Stimulated activated CD8-positive, alpha-beta memory T cell treated with anti-CD3 and anti-CD28 coated beads, Interleukin-15, amount 100 ng/mL, for 4 hours (primary cell): ENCODE measurements at places on chromosomes 3 and 15.
A peak's percentile ranks its signal among the peaks of the same experiment; 100 is the strongest.

GRCh38 chr3:134544316-134544715 is 58.5 kb downstream of the CEP63 start:
- no peak for DNase-seq

DNA sequence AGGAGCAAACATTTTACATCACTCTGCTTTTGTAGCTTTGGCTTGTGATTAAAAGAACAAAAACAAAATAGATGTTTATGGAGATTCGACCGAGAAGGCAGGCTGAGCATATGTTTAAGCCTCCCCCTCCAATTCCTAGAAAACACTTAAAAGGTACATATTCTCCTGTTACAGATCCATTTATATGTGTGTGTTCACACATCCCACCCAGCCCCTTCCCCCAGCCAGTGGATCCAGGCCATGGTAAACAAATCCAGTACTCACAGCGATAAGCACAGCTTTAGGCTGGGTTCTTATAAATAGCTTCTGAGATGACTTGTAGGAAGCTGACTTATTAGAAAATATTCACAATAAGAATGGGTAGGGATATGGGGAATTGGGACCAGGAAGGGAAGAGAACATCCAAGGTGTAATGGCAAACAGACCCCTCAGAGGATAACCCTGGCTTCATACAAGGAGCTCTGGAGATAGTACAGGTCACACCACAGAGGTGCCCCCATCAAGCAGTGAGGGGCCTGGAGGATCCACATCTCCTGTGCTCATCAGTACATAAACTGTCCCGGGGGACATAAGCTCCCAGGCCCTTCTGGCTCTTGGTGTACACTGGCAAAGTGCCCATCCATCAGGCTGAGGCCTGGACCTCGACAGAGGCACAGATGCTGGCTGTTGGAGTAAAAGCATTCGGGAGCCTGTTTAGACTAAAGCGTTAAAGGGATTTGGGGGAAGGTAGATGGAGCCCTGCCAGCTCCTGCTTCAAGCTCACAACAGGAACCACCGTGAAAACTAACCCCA is 70.0 kb upstream of the UBE2E1 start:
- DNase-seq, result no peak

DNA sequence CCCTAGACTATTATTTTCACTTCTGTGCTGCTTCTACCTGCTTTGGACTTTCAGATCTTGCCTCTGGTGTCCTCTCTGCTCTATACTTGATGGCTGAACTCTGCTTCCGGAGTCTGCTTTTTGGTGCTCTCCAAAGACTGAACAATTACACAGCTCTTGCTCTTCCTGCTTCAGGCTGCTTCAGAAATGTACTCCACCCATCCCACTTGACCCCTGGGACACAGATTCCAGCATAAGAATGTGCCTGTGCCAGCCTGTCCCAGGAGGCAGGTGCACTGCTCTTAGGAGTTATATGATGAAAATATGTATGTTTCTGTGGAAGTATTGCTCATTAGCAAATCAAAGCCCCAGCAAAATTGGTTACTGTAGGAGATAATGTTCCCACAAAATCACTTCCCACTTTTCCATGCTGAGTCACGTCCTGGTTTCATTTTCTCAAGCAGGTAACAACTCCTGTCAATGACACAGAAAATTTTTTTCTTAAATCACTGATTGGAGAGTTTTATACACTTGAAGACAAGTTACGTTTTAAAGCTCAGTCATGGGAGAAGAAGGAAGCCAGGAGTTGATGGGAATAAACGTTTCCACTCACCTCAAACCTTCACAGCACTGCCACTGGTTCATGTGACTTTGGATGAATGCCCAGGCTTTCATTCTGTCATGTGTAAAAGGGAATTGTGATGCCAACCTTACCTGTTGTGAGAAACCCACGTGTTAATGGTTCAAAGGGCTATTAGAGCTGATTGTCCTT is 239.4 kb upstream of the ZPLD1 start:
- no peak for DNase-seq

DNA sequence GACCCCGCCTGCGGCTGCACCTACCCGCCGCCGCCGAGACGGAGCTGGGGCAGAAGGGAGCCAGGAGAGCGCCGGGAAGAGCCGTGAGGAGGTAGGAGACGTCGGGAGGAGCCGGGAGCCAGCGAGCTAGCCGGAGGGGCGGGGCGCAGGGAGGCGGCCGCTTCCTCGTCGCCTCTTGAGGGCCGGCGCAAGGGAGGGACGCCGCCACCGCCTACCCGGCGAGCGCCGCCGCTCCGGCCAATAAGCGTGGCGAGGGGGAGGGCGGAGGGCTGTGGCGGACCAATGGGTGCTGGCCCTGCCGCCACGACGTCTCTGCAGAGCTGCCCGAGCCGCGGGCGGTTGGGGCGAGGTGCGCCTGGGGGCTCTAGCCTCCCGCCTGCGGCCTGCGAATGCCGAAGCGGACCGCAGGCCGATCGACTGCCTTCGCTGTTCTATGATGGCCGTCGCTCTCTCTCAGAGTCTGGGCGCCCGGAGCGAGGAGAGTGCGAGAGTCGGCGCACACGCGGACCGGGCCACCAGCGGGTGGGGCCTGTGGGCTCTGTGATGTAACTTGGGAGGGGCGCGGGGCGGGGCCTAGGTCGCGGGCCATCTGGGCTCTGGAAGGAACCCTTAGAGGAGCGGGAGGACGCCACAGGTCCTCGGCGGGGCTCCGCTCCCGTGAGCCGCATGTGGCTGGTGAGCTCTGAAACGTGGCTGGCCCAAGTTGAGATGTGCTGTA is 72.7 kb upstream of the MAP4 start:
- peak; percentile 89 for DNase-seq

- no peak for DNase-seq
Measured at GRCh38 chr15:101482526-101483371, 6.8 kb downstream of the PCSK6 start.

DNA sequence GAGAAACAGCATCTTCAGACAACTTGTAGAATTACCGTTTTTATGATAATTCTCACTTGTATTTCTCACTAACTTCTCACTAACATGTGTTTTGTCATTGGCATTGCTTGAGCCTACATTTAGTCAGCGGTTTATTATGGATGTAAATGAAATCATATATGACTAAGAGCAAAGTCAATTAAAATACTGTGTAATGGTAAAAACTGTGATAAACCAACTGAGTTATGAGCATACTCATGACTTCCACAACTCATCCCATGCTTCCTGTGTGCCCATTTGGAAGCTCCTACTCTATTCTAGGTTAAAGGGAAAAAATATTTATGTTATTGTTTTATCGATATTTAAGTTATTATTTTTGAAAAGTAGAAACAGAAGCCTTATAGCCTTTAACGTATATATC is 12.8 kb downstream of the PXK start:
- DNase-seq, result no peak

GRCh38 chr15:36961956-36962355 is 138.4 kb downstream of the MEIS2 start:
- DNase-seq, result no peak

DNA sequence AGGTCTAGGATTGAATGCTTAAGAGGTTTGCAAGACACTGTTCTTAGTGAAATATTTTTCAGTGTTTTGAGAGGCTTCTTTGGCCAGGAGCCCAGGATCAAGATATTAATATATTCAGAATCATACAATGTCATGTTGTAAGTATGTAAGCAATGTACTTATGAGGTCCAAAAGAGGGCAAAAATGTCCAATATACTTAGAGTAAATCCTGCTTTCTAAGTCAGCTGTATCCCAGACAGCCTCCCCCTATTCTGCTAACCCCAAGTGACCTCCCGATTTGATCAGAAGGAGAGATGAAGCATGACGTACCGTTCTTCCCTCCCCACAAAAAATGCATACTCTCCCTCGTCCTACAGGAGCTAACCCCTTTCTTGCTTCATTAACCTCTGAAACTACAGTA is 70.9 kb downstream of the CHAC1 start:
- no peak for DNase-seq
